Astrocyte of the spinal cord (primary cell): ENCODE measurements at places on chromosomes 2 and 18.

GRCh38 chr2:14746133-14746532 lies 113.6 kb downstream of the LRATD1 start:
- no peak for DNase-seq

- no peak for DNase-seq
Measured at GRCh38 chr2:172847188-172847587, 111.5 kb downstream of the RAPGEF4 start.

- no peak for DNase-seq
Measured at GRCh38 chr2:18551169-18551568, 9.3 kb downstream of the RDH14 start.

GRCh38 chr2:112582314-112582746 lies 2.1 kb upstream of the CHCHD5 start:
- DNase-seq = peak; percentile 74

DNA sequence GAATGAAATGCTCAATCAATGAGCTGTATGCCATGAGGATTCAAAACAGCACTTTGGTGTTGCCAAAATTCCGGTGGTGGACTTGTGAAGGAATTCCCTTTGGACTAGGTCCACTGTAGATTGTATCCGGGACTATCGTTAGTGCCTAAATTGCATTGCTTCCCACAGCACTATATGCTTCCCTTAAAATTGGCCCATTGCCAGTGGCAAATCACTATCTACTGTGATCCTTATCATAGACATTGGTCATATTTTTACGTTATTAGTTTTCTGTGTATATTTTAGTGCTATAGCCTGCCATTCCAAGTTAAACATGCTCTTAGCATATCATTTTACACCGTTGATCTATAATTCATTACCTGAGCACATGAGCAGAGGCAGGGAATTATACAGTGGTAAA lies 1.7 kb downstream of the PJVK start:
- DNase-seq = no peak
